ENCODE measurements at places on chromosomes 2 and 18.

GRCh38 chr18:44954257-44954656 lies 273.6 kb downstream of the SETBP1 start:
- DNase-seq, result no peak

- no peak for DNase-seq
Observed at GRCh38 chr2:30721241-30721640, 86.0 kb downstream of the CAPN13 start.

DNA sequence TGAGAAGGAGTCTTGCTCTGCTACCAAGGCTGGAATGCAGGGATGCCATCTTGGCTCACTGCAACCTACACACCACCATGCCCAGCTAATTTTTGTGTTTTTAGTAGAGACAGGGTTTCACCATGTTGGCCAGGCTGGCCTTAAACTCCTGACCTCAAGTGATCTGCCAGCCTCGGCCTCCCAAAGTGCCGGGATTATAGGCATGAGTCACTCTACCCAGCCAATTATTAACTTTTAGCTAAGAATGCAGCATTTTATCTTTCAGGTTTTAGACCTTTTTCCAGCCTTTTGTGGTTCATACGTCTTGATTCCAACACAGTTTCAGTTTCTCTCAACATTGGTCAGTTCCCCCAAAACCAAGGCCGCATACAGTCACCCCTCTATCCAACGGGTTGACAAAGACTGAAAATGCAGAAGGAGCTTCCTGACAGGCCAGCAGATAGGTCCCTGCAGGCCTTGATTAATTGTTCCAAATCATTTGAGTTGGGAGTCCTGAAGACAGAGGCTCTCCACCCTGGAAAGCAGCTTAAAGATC lies 262.2 kb upstream of the KLHL29 start:
- no peak for DNase-seq

DNA sequence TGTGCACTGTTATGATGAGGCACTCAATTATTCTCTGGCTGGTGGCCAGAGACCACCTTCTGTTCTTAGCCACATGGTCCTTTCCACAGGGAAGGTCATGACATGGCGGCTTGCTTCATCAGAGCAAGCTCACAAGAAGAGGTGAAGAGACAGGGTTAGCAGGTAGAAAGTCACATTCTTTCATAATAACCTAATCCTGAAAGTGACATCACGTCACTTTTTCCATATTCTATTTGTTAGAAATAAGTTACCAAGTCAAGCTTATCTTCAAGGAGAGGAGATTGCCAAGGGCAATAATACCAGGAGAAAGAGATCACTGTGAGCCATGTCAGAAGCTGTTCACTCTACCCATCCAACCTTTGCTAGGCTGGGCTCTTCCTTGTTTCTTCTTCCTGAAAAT lies 139.4 kb downstream of the OSR1 start:
- DNase-seq, result no peak

DNA sequence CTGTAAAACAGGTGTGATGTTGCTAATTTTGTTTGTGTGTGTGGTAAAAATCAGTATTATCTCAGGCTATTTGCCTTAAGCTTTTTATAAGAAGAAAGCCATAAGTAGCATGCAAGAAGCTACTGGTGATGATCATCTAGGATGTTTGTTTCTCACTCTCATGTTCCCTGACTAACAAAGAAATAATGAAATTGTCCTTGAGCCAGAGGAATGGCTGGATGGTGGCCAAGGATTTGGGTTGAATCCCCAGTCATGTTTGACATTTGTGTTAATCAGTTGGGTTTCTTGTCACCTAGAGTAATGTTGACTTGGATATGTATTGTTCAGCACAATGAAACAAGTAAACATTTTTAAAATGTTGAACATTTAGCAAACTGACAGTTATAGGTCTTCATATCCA lies 496.8 kb upstream of the ZEB2 start:
- DNase-seq, result no peak

DNA sequence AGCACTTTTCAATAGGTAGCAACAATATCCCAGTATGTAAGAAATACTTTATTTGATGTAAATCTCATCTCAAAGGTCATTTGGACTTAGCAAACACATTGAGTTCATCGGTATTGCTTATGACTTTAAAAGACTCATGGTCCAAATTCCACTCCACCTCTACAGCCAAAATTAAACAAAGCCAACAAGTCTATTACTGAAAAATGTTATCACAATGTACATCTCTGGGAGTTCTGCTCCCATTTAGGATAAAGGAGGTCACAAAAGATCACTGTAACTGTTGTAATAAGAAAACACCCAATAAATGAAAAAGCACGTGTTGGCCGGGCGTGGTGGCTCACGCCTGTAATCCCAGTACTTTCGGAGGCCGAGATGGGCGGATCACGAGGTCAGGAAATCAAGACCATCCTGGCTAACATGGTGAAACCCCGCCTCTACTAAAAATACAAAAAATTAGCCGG lies 50.0 kb downstream of the ESCO1 start:
- DNase-seq, result no peak

GRCh38 chr18:10419420-10420103 lies 34.9 kb upstream of the APCDD1 start:
- DNase-seq, result no peak

DNA sequence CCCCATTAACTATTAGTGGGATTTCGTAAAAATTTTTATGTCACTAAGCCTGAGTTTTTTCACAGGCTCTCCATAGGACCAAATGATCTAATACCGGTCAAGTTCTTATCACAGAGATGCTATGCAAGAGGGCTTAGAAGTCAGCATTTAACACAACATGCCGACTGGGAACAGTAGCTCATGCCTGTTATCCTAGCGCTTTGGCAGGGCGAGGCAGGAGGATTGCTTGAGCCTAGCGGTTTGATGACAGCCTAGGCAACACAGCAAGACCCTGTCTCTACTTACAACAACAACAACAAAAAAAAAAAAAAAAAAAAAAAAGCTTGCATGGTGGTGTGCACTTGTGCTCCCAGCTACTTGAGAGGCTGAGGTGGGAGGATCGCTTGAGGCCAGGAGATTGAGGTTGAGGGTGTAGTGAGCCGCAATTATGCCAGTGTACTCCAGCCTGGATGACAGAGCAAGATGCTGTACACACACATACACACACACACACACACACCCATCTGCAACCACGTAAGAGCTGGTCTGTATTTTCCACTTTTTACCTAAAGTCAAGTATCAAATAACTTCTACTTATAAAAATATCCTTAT lies 67.6 kb upstream of the FAM124B start:
- no peak for DNase-seq

GRCh38 chr18:22667156-22667555 lies 249.4 kb upstream of the CTAGE1 start:
- DNase-seq, result no peak

DNA sequence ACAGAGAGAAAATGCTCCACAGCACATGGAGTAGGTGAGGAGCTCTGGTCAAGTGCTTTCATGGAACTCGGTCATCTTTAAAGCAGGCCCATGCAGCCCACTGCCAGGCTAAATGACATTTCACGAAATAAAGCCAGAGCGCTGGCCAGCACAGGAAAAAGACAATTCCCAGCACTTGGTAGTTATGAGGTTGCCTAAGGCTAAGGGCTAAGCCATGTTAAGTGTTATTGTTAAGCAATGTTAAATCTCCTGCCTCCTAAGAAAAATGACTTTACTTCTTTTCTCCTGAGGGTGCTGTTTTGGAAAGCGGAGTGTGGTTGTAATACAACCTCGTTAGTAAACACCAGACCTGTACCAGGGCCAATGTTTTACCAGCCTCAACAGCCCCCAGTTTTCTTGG lies 125.9 kb upstream of the NRP2 start:
- no peak for DNase-seq

DNA sequence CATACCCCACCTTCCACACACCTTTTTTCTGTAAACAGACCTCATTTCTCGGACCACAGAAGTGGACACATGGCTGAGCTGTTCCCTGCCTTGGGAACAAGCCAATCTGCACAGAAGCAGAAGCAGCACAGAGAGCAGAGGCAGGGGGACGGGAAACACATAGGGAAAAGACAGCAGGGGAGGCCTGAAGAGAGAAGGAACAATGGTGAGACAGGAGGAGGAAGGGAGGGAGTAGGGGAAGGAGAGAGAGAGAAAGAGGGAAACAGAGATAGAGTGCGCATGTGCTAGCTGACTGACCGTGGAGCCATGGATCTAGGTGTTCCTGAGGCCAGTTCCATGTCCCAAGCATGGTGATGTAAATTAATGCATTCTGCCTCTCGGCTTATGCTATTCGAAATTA lies 119.7 kb downstream of the NOL10 start:
- DNase-seq, result no peak

GRCh38 chr2:43605851-43606250 lies 10.0 kb upstream of the THADA start:
- no peak for DNase-seq

DNA sequence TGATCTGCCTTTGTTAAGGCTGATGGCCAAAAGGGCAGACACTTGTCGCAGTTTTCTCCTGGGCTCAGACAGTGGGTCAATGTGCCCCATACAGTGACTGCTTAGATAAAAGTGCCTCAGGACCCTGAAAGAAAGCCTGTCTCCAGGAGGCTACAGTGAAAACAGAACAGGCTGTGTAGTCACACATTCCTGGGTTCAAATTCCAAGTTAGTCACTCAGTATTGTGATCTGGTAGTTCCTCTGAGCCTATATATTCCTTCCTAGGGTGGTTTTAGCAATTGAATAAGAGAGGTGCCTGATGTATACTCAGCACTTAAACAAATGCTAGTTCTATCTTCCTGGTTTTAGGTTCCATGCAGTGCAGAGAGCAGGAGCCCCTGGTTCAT lies 54.4 kb downstream of the RPL37A start:
- no peak for DNase-seq

- no peak for DNase-seq
Observed at GRCh38 chr2:23658466-23658942, 268.4 kb downstream of the ATAD2B start.

DNA sequence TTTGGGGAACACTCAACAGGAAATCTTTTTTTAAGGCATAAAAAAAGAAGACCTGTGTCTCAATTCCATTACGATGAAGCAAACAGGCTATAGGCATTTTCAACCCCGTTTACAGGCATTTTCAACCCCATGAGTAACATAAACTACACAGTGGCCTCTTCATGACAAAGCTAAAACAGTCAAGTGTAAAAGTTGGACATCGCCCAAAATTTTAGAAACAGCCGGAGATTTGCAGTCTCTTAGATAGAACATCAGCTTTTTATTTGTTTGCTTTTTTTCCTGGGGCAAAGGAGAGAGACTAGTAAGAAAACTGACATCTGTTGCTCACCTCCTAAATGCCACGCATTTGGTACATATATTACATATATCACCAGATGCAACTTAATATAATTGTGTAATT lies 173.7 kb downstream of the CMPK2 start:
- no peak for DNase-seq

- no peak for DNase-seq
Observed at GRCh38 chr2:20706217-20706616, 39.3 kb downstream of the GDF7 start.

GRCh38 chr18:54813977-54814565 lies 14.2 kb upstream of the RAB27B start:
- DNase-seq, result no peak

GRCh38 chr18:71327441-71327840 lies 1038.6 kb downstream of the SOCS6 start:
- no peak for DNase-seq

GRCh38 chr18:46894124-46894523 lies 23.2 kb downstream of the PIAS2 start:
- DNase-seq, result no peak

DNA sequence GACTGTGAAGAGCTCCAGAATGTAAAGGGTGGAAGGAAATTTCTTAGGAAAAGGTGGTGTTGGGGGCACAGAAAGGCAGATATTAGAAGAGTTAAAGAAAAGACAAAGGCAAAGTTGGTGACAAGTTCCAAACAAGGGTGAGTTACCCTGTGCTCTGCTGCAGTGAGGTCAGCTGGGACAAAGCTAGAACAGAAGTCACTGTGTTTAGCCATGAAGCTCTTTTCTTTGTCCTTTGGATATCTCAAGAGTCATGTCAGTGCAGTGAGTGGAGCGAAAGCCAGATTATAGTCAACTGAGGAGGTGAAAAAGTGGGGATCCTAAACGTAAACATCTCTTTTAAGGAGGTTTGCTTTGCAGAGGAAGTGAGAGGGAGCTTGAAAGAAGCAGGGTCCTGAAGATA lies 187.8 kb upstream of the ALPP start:
- no peak for DNase-seq

GRCh38 chr18:50231621-50232020 lies 34.7 kb downstream of the CFAP53 start:
- DNase-seq, result no peak

GRCh38 chr2:239249048-239249447 lies 151.8 kb downstream of the HDAC4 start:
- no peak for DNase-seq

DNA sequence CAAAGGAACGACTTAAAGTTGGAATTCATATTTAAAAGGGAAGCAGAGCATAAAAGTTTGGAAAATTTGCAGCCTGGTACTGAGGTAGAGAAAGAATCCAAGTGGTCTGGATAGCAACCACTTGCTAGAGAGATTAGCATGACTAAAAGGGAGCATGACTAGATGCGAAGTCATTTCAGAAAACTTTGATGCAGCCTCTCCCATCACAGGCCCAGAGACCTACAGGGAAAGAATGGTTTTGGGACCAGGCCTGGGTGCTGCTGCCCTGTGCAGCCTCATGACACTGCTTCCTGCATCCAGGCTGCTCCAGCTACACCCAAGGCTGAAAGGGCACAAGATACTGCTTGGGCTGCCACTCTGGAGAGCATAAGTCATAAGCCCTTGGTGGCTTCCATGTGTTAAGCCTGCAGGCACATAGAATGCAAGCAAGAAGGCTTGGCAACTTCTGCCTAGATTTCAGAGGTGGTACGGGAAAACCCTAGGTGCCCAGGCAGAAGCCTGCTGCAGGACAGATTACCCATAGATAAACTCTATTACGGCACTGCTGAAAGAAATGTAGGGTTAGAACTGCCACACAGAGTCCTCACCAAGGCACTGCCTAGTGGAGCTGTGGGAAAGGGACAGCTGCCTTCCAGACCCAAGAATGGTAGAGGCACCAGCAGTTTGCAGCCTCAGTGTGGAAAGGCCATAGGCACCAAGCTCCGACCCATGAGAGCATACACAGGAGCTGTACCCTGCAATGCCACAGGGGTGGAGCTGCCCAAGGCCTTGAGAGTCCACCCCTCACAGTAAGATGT lies 12.6 kb upstream of the CHN1 start:
- DNase-seq, result no peak

- DNase-seq, result no peak
Observed at GRCh38 chr2:133675-134593, 87.6 kb upstream of the FAM110C start.

GRCh38 chr18:57054891-57055290 lies 92.0 kb upstream of the BOD1L2 start:
- no peak for DNase-seq

DNA sequence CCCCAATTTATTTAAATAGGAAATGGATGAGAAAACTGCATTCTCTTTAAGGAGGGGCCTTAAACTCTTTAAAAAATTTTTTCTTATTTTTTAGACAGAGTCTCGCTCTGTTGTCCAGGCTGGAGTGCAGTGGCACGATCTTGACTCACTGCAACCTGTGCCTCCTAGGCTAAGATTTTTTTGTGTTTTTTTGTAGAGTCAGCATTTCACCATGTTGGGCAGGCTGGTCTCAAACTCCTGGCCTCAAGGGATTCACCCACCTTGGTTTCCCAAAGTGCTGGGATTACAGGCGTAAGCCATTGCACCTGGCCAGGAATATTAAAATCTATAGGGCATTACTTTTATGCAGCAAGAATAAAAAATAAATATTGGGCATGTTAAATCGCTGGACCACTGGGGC lies 56.0 kb downstream of the GALR1 start:
- DNase-seq, result no peak

GRCh38 chr2:127609818-127610217 lies 36.1 kb upstream of the GPR17 start:
- DNase-seq, result no peak

GRCh38 chr18:32072321-32072720 lies 19.4 kb upstream of the RNF138 start:
- no peak for DNase-seq

GRCh38 chr2:177474998-177475397 lies 82.4 kb downstream of the AGPS start:
- DNase-seq, result no peak

Measured in esophagus squamous epithelium (tissue), 5 donors.